HT1080 (cell line): ENCODE measurements at places on chromosomes 16 and 17.

GRCh38 chr17:56114469-56114868 is 38.8 kb upstream of the ANKFN1 start:
- DNase-seq, result no peak

GRCh38 chr17:66313995-66314659 is 11.7 kb downstream of the PRKCA start:
- no peak for DNase-seq

- no peak for DNase-seq
Observed at GRCh38 chr17:17570798-17571716, 20.5 kb downstream of the PEMT start.

DNA sequence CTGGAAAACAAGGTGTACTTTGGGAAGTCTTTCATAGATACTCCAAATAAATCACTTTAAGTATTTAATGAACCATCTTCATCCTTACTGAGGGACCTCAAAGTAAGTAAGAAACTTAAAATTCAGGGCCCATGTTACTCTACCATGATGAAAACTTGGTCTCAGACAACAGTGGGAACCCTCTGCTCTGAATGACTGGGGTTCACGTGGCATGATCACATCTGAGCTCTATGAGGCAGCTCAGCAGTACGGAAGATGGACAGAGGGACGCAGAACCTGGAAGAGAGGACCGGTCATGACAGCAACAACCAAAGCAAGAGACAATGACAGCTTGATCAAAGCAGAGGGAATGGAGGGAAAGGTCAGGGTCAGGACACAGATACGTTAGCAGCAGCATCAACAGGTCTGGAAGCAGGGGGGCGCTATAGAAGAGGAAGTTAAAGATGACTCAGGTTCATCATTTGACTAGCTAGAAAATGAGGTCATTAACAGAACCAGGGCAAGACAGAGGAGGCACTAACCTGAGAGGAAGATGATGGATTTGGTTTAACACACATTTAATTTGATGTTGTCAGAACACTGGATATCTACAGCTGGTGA is 9.5 kb downstream of the XPO6 start:
- peak; percentile 20 for DNase-seq

- DNase-seq, result no peak
Observed at GRCh38 chr16:87723226-87723623, 42.6 kb downstream of the KLHDC4 start.

GRCh38 chr17:31002047-31002446 is 31.2 kb downstream of the RNF135 start:
- no peak for DNase-seq

DNA sequence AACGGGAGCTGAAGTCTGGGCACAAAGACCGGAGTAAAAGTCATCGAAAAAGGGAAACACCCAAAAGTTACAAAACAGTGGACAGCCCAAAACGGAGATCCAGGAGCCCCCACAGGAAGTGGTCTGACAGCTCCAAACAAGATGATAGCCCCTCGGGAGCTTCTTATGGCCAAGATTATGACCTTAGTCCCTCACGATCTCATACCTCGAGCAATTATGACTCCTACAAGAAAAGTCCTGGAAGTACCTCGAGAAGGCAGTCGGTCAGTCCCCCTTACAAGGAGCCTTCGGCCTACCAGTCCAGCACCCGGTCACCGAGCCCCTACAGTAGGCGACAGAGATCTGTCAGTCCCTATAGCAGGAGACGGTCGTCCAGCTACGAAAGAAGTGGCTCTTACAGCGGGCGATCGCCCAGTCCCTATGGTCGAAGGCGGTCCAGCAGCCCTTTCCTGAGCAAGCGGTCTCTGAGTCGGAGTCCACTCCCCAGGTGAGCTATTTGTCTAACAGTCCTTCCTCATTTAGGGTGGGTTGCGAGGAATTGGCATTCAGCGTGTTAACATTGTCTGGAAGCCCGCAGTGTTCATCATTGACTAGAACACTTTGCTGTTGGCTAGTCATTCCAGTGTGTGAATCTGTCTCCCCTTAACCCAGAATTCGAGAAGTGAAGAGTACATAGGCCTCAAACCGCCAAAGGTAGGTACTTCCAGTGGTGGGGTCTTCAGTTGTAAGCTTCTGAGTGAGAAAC is 1.5 kb downstream of the CDK12 start:
- DNase-seq, result no peak

- peak; percentile 45 for DNase-seq
Observed at GRCh38 chr16:54326266-54326662, 39.7 kb upstream of the IRX3 start.
